ENCODE measurements at places on chromosomes 3 and 15.

DNA sequence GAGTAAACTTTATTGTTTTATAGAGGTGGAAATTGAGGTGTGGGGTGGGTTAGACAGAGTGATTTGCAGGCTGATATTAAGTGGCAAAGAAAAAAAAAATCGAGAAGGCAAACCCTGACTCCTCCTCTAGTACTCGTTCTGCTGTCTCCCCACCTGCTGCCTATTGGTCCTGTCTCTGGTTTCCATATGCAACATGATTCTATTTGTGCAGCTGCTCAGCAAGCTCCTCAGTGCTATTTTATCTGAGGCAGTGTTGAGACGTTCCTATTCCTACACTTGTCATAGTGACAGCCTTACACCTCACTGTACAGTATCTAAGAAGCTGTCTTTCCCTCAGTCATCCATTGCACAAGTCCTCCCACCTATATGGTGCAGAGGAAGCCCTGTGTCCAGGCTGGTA is 45.1 kb downstream of the RSL24D1 start:
- DNase-seq: no peak

GRCh38 chr3:66518126-66518525 is 17.3 kb upstream of the LRIG1 start:
- DNase-seq: no peak

DNA sequence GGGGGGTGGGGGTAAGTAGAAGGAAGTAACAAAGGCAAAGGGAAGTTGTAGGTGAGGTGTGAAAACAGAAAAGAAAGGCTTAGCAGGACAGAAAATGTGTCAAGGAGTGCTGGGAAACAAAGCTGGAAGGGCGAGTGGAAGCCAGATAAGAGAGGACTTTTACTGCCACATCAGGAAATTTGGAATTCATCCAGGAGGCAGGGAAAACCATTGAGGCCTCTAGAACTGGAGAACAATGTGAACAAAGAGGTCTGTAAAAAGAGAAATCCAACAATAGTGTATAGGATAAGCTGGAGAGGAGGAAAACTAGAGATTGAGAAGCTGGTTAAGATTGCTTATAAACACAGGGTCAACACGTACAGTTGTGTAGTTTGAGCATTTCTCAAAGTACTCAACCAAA is 116.6 kb downstream of the NTRK3 start:
- no peak for DNase-seq

DNA sequence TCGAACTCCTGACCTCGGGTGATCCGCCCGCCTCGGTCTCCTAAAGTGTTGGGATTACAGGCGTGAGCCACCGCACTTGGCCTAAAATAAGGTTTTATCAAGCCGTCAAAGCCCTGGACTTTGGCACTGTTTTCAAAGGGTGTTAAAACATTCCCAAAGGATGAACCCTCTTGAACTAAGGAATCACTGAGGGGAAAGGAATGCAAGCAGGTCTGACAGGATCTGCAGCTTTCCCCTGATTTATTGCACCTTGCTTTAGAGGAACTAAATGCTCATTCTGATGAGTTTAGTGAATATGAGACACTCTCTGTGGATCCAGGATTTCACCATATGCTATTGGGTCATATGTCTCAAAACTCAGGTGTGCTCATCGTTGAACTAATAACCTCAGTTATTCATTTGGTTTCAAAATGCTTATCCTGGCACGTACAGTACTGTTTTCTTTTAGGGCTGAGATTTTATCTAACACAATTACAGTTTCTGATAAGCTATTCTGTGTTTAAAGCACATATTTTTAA is 63.0 kb upstream of the TSC22D2 start:
- DNase-seq: no peak

DNA sequence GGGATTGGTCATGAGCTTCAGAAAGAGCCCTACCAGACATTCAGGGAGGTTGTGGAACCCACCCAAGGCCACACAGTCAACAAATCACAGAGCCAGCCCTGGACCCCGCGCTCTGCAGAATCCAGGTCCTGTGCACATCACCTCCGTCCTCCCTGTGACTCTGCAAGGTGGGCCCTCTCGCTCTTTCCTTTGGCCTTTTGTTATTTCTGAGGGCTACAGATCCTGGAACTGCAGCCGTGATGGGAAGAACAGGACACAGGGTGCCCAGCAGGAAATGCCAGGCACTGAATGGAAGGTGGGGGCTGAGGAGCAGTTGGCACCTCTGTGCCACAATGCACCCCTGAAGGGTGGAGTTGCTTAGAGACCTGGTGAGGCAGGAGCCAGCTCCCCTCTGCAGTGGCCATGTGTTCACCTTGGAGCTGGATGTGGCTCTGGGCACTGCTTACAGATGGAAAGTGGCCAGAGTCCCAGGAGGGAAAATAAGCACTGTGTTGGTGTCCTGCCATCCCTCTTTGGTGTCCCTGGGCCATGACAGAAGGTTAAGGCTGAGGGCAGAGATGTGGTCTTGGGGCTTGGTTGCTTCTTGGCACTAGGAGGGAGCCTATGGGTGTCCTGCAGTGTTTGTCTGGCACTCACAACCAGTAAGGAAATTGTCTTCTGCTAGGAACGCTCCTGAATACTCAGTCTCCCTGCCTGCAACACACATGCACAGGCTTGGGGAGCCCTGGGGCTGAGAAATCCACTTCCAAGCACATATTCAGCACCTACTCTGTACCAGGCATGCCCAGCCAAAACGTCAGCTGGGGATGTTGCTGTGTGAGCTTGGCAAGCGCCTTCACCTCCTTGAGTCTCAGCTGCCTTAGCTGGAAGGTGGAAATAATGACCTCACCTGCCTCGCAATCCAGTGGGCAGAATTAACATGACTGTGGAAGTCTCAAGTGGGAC is 98.0 kb upstream of the SLC6A6 start:
- no peak for DNase-seq

DNA sequence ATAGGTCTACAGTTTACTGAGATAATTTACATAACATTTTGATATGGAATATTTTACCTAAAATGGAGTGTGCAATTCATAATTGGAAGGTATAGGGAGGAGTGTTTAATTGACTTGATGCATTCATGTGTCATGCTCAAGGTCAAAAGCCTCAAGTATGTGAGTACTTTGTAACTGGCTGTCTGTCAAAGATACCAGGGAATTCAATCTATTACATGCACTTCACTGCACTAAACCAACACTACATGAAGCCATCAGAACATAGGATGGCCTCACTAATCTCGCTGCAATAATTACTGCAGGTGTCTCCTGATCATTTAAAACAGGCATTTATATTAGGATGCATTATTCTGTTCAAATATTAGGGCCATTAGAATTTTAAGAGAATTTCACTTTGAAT is 367.2 kb downstream of the CNTN4 start:
- DNase-seq: no peak

DNA sequence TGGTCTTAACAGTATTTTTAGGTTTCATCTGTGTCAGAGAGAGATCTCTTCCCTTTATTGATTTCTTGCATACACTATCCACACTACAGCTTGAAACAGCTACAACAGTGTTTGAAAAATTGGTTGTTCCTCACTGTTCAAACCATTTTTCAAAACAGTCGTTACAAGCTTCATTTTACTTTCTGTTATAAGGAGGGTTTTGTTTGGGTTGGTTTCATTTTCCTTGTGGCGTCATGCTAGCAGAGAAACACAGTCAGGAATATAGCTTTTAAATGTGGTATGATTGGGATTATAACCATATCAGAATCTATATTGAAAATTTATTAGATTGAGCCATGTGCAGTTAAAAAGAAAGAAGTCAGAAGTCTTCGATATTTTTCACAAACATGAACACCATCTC is 400.6 kb downstream of the ZBTB20 start:
- DNase-seq: no peak

GRCh38 chr3:100538339-100538706 is 45.9 kb downstream of the TMEM45A start:
- no peak for DNase-seq

GRCh38 chr3:29513236-29513635 is 232.4 kb downstream of the RBMS3 start:
- no peak for DNase-seq

GRCh38 chr15:29570121-29570947 is 251.9 kb downstream of the TJP1 start:
- no peak for DNase-seq

- DNase-seq: no peak
These were observed 458.6 kb downstream of the PYDC2 start for GRCh38 chr3:191919491-191920026.

DNA sequence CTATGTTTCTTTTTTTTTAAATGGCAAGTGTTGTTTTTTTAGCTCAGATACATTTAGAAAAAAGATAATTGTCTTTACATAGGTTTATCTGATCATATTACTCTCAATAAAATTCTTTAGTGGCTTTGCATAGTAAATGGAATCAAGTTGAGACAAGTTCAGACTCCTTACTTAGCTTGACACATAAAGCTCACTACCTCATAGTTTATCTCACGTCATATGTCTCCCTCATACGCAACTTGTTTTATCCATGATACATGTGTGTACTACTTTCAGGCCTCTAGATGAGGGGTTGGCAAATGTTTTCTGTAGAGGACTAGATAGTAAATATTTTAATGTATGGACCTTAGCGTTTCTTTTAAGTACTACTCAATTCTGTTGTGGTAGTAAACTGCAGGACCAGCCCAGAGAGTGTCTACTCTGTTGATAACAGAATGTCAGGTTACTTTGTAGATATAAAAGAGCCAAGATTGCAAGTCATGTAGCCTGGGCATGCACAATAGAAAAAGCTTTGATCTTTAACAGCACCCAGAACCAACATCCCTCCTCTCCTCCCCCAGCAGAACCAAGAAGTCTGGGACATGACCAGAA is 28.2 kb upstream of the MGA start:
- DNase-seq: no peak

- no peak for DNase-seq
These were observed 2.6 kb upstream of the HHATL start for GRCh38 chr3:42705058-42705767.

- no peak for DNase-seq
These were observed 2.4 kb downstream of the PARP3 start for GRCh38 chr3:51944451-51945021.

DNA sequence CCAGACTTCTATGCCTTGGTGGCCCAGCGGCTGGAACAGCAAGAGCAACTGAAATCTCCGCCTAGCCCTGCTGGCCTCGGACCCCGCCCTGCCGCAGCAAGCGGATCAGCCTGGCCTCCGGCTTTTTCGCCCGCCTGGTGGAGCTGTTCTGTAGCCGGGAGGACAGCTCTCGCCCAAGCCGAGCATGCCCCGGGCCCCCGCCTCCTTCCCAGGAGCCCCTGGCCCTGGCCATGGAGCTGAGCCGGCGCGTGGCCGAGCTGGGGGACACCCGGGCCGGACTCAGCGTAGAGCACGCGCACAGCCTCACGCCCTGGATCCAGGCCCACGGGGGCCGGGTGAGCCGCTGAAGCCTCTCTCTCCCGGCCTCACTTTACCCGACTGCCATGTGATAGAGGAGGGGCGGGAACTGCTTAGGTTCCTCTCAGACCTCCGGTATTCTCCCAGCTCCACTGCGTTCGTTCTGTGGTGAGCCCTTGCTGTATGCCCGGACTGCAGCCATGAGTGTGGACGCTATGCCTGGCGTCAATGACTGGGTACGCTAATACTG is 24.1 kb upstream of the MRPL3 start:
- no peak for DNase-seq

DNA sequence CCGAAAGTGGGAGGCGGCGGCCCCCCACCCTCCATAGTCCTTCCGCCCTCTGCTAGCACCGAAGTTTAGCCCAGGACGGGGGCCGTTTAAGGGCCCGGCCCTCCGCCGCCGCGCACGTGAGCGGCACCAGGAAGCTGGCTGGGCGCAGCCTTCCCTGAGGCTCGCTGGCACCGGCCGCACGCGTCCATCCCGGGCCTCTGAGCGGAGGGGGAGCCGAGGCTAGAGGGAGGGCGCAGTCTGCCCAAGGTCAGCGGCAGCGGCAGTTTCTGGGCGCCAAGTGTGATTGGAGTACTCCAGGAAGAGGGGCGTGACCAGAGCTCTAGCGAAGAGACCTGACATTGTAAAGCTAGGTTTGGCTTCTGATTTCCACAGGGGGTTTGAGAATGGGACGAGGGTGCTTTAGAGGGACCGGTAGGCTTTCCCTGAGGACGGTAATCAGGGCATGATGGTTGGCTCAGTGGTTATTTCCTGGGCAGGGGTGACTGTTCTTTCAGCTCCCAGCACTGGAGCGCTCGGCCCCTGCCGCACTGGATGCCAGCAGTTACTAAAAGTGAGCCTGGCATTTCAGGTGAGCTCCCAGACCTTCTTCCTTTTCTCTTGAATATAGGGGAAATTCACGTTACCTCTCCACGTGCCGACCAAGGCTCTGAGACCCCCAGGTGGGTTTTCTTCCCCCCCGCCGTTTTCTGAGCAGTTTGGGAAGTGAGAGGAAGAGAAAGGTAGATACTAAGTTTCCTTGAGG is 853 bp downstream of the TEX264 start:
- DNase-seq: peak; percentile 44

DNA sequence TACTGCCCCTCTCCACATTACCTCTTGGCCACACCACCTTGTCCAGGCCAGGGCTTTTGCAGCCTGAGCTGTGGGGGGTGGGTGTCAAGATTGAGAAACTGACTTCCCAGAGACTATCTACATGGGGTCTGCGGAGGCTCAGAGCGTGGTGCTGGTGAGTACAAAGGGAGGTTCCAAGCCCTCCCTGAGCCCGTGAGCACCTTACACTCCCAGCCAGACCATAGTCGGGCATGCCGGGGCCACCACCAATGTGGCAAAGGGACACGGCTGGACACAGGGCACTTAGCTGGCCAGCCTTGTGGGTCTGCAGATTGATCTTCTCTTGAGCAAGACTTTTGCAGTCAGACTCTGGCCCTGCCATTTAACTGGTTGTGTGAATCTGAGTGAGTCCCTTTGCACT is 74.1 kb upstream of the GATA2 start:
- no peak for DNase-seq

DNA sequence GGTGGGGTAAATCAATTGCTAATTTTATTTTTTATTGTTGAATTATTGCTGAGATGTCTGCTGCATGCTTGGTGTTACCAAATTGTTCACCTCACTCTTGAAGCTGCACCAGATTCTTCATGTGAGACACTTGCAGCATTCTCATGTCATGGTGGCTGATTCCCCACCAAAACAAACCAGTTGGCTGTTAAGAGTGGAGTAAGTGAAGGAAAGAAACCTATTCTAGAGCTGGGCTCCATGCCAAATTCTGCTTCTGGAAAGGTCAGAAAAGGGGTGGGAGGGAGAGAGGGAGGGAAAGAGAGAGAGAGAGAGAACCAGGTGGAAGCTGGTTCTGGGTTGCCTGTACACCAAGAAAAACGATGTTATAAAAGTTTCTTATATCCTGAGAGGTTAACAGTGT is 317.5 kb upstream of the THRB start:
- DNase-seq: no peak

GRCh38 chr15:52227456-52227855 is 36.3 kb upstream of the GNB5 start:
- peak; percentile 45 for DNase-seq

- no peak for DNase-seq
These were observed 642 bp downstream of the ZBTB11 start for GRCh38 chr3:101676216-101676764.

GRCh38 chr3:123442908-123443307 is 6.0 kb downstream of the ADCY5 start:
- no peak for DNase-seq

DNA sequence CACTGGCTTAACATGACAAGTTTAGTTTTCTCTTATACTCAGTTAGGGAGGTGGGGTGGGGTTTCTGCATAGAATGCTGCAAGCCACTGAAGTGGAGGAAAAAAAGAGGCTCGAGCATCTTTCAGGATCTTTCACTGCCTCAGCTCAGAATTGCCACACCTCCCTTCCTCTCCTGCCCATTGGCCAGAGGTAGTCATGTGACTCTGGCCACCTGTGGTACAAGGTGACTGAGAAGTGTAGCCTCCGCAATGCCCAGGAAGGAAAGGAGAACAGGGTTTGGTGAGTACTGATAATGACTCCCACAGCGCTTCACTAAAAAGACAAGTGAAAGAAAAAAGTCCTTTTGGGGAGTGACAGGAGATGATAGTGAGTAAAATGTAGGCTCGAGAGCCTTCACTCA is 124.3 kb upstream of the TRIM42 start:
- no peak for DNase-seq
